Foreskin keratinocyte (primary cell): ENCODE measurements at places on chromosomes 2 and 18. TPM values are rescaled to one million over a fixed set of nuclear protein-coding genes. Genes with fewer than 3 reads are reported as not detected.

GCA gene
- 7.5 and 9.2 TPM in 2 replicates for total RNA-seq

VWA3B gene
- total RNA-seq, result 0.35 TPM in 1 of 2 replicates, not detected in the other

TRABD2A gene
- total RNA-seq, result 1.1 and 1.5 TPM in 2 replicates

SLC16A14 gene
- 0.81 and 0.92 TPM in 2 replicates for total RNA-seq

ARHGAP28 gene
- 0.21 and 0.24 TPM in 2 replicates for total RNA-seq

TSGA10 gene
- total RNA-seq, result 3.0 and 4.1 TPM in 2 replicates
